Choroid plexus epithelial cell (primary cell): ENCODE measurements at places on chromosomes 4 and X.
A peak's percentile ranks its signal among the peaks of the same experiment; 100 is the strongest.

DNA sequence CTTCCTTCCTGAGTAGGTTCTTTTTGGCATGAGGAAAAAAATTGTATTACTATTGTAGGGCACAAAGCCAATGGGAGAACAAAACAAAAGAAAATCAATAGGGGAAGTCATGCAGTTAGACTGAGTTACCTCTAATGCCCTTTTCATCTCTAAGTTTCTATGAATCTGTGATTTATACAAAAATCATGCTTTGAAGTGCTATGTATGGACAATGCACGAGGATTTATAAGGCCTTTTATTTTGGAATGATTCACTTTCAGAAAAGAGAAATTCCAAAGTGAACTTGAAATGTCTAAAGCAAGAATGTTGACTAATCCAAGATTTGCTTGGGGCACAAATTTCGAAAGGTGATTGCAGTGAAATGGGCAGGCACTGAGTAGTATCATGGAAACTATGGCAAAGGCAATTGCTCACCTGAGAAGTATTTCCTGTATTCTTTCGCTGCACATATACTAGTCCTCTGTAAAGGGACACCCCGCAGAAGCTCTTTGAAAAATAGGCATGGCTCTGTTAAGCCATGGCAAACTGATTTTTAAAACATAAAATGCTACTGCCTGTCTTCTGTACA is 52.8 kb downstream of the ADGRG4 start:
- DNase-seq: no peak

- peak; percentile 17 for DNase-seq
Measured at GRCh38 chrX:87518504-87518903, 902 bp downstream of the KLHL4 start.

- no peak for DNase-seq
Measured at GRCh38 chr4:4717692-4718091, 141.8 kb upstream of the MSX1 start.

DNA sequence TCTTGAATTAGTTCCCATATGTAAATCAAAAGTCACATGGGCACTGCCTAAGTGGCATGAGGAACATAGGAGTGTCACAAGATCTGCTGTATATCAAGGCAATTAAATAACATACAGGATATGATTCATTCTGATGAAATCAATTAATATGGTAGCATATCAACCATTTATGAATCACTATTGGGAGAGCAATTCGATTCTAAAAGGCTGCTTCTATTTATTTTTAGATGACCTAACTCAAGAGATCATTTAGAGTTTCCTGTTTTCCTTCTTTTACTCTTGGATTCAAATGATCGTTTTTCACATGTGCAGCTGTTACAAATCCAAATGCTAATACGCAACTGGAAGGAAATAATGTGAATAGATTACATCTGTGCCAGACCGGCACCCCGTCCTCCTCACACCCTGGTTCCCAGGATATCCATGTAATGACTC is 81.9 kb downstream of the HCCS start:
- DNase-seq: peak; percentile 24

- DNase-seq: no peak
Measured at GRCh38 chrX:149510386-149510785, 5.3 kb upstream of the IDS start.

DNA sequence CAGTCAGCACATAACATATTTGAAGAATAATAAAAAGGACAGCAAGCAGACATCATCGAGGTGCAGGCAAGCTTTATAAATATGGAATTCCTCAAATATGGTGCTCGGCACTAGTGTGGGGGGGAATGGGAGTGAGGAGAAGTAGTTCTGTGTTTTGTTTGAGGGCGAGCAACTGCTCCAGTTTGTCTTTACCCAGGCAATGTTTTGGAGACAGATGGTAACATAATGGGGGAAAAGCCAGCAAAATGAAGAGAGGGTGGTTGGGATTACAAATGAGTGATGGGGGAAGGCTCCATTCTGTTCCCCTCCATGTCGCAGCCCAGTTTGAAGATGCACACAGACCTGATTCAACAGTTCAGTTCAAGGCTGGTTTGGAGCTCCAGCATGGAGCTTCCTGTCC is 572.9 kb upstream of the DIPK2B start:
- no peak for DNase-seq

GRCh38 chr4:185005219-185005819 is 13.0 kb upstream of the HELT start:
- DNase-seq: peak; percentile 81

DNA sequence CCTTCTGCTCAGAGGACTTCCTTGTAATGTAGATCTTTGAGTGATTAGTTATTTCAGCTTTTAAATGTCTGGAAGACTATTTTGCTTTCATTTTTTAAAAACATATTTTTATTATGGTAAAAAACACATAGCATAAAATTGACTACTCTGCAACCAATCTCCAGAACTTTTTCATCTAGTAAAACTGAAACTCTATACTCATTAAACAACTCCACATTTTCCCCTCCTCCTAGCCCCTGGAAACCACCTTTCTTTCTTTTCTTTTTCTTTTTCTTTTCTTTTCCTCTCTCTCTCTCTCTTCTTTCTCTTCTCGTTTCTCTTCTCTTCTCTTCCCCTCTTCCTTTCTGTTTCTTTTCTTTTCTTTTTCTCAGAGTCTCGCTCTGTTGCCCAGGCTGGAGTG is 230.6 kb downstream of the DLG3 start:
- DNase-seq: no peak

GRCh38 chrX:103846386-103846785 is 14.3 kb upstream of the RAB9B start:
- DNase-seq: peak; percentile 7

- no peak for DNase-seq
Measured at GRCh38 chr4:88752076-88752463, 54.4 kb upstream of the NAP1L5 start.

GRCh38 chrX:53795576-53795975 is 109.1 kb upstream of the HUWE1 start:
- DNase-seq: peak; percentile 41

DNA sequence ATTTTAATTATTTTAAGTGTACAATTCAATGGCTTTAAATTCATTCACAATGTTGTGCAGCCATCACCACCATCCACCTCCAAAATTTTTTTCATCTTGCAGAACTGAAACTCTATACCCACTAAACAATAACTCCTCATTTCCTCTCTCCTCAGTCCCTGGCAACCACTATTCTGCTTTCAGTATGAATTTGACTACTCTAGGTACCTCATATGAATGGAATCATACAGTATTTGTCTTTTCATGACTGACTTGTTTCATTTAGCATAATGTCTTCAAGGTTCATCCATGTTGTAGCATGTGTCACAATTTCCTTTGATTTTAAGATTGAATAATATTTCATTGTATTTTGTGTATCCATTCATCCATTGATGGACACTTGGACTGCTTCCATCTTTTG is 46.9 kb downstream of the KIF4A start:
- DNase-seq: no peak
